NCI-H1105 treated with DMSO at 0.1 percent for 48 hours (cell line): ENCODE measurements at places on chromosomes 6 and 20.

DNA sequence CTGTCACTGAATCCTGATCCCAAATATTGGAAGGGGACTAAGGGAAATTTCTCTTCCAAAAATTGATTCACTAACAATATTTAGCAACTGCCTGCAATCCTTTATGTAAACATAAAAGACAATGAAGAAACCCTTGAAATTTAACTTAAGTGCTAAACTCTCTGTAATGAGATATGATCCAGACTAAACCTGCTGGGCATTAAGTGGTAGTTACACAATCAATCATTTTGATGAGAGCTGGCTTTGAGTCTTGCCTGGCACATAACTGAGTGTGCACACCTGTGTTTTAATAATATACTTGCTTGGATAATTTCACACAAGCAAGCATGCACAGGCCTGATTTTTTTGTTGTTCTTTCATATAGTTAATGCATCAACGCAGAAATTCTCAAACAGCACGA is 9.8 kb upstream of the ZFP64 start:
- DNase-seq, result peak; percentile 97

DNA sequence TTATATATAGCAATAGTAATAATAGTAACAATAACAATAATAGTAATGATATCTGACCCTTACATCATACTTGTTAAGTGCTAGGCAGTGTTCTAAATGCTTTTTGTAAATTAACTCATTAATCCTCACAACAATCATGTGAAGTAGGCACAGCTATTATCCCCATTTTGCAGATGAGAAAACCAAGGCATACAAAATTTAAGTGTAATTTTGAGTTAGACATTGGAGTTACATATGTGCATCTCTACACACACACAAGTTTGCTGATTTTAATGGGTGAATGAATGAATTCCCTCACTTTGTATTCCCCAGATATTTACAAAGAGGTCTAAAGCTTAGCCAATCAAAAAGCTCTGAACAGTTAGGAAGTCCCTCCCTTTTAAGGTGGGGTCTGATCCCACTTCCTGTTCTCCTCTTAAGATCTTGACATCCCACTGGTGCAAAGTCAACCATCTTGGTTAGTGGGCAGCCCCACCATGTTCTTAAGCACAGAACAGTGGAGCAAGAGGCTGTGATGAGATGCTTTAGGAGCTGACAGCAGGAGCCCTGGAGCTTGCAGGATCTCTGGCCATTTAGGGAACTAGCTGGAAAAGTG is 85.3 kb upstream of the FOXP4 start:
- no peak for DNase-seq

- no peak for DNase-seq
Measured at GRCh38 chr6:50819904-50820868, 1.5 kb downstream of the TFAP2B start.

DNA sequence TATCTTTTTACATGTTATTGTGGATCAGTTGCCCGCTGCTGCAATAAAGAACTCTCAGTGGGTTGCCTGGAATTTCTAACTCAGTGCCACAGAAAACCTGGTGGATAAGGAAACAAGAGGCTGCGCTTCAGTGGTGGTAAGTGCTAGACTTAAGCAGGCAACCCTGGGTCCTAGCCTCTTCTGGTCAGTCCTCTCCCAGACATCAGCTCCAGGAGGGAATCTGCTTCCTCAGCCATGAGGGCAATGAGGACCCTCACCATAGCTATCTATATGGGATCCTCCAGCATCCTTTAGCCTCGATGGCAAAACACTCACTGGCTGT is 490.7 kb upstream of the SULF2 start:
- no peak for DNase-seq

- DNase-seq, result peak; percentile 5
Measured at GRCh38 chr20:62860391-62860923, 1.2 kb downstream of the TCFL5 start.

GRCh38 chr20:24032400-24032898 is 43.9 kb upstream of the GGTLC1 start:
- no peak for DNase-seq

- peak; percentile 87 for DNase-seq
Measured at GRCh38 chr6:136962661-136963060, 40.6 kb downstream of the SLC35D3 start.

GRCh38 chr6:20574355-20574754 is 40.1 kb downstream of the CDKAL1 start:
- DNase-seq, result peak; percentile 52

DNA sequence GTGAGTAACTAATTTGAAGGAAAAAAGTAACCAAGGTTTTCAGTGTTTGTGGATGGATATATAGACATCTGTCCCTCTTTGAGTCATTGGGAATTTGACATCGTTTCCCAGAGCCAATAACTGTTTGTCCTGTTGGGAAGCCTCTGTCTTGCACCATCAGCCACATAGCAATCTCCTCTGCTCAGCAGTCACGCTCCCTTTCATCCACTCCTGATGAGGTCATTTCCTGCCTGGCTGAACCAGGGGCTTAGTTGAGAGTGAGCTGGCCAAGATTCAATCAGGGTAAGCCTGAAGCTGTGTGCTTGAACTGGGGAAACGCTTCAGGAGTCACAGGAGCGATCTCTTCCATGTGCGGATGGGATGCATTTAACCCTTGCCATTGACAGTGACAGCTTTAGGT is 121.5 kb upstream of the FOXQ1 start:
- DNase-seq, result no peak

DNA sequence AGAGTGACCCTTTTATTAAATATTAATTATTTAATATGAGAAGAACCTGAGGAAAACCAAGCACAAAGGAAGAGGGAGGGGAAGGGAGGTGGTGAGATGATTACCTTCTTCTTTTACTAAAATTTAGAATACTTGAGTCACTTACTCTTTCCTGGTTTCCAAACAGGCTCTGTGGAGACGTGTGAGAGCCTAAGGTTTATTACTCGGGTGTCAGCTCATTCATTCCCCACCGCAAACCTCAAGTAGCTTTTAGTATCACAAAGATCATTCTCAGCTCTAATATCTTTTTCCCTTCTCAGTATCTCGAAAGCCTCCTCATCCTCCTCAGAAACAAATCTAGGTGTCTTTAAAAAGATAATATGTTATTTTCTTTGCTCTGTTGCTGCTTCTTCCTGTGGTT is 497.2 kb upstream of the JARID2 start:
- DNase-seq, result no peak

- no peak for DNase-seq
Measured at GRCh38 chr20:31638317-31638716, 605 bp downstream of the COX4I2 start.

- DNase-seq, result no peak
Measured at GRCh38 chr20:53222416-53222815, 250.3 kb downstream of the TSHZ2 start.

- no peak for DNase-seq
Measured at GRCh38 chr6:12955956-12956355, 239.4 kb downstream of the PHACTR1 start.

DNA sequence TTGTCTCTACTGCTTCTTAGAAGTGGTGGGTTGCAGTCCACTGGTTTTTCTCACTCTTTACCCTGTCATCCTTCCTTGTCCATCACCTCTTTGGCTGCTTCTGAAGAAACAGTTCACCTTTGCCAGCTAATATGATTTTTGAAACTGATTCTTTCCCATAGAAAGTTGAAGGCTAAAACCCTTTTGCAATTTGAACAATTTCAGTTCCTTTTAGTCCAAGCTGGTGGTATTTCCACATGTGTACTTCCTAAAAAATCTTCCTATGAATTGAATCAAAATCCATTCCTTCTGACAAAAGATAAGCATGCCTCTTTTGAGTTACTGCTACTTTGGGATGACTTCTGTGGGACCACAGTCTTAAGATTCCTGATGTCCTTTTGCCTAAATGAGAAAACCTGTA is 210.0 kb upstream of the MAN1A1 start:
- DNase-seq, result no peak

DNA sequence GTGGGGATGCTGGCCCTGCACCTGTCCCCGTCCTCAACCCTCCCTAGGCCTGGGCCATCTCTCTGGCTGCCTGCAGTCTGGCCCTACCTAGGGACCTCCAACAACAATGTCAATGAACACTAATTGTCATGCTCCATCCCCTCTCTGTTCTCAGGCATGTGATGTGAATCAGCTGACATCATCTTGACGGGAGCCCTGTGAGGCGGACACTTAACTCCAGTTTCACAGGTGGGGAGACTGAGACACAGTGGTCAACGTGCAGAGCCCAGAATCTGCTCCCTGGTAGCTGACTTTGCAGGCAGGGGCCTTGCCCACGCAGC is 762 bp upstream of the TCEA2 start:
- DNase-seq, result no peak
